ENCODE measurements at places on chromosomes 12 and 14. TPM values are rescaled to one million over a fixed set of nuclear protein-coding genes. Genes with fewer than 3 reads are reported as not detected.

DNA sequence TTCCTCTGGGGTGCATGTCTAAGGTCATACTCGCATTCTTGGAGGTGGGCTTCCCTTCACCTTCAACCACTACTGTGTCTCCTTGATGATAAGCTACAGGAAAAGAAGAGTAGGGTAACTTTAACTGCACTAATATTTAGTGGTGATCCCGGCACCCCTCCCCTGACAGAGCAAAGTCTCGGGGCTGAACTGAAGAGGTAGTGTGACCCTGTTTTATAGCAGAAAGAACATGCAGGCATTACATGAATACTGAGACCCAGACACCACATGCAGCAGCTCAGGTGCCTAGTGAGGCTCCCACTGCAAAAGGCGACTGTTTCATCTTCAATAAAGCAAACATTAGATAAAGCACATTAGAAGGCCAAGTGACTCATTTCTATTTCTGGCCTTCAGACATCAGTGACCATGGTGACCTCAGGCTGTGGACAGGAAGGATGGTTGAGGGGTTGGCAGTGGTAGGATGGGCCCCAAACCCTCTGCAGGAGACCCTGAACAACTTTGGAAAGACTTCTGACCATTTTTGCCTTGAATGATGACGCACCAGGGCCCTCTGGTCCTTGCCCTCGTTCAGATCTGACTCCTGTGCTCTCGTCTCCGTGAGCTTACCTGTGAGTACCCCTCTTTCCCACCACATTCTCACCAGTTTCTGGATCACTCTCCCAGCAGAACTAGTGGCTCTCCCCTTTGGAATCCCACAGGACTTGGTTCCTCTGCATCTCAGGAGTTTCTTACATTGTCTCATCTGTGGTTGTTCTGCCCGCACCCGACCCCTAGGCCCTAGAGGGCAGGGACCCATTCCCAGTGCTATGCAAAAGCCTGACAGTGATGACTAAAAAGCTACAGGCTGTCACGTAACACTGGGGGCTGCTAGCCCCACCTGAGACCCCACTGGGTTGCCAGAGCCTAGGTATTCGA lies 23.8 kb upstream of the JPH4 start:
- no peak for DNase-seq

Gene LHX5
- total RNA-seq: 0.30 TPM

Gene LALBA
- not detected for total RNA-seq

Gene OR11G2
- not detected for total RNA-seq

All from Caco-2 (cell line).